ENCODE measurements at places on chromosomes 4 and X.

GRCh38 chrX:6382284-6382683 is 152.6 kb downstream of the VCX3A start:
- no peak for DNase-seq

DNA sequence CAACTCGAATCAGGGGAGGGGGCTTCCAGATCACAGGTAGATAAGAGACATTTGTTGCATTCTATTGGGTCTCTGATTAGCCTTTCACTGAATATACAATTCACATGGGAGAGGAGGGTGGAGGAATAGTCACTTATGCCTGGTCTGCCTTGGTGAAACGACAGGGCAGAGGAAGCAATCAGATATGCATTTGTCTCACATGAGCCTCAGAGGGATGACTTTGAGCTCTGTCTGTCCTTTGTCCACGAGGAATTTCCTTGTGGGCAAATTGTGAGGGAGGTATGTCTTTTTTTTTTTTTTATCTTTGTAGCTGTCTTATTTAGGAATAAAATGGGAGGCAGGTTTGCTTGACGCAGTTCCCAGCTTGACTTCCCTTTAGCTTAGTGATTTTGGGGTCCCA is 28.5 kb upstream of the TMSB4X start:
- DNase-seq: no peak

DNA sequence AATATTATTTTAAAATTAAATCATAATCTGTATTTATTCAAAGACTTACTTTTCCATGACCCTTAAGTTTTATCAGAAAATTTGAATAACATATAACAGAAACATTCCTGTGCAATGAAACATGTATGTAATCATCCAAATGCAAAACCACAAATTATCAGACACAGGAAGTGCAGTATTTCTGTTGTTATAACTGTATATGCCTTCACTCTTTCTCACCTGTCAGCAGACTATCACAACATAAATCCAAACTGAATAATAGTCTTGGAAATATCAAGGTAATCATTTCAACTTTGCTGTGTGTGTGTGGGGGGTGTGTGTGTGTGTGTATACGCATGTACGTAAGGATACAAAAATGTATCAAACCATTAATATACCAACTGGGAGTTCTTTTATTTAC is 285.9 kb downstream of the SLC7A11 start:
- no peak for DNase-seq

DNA sequence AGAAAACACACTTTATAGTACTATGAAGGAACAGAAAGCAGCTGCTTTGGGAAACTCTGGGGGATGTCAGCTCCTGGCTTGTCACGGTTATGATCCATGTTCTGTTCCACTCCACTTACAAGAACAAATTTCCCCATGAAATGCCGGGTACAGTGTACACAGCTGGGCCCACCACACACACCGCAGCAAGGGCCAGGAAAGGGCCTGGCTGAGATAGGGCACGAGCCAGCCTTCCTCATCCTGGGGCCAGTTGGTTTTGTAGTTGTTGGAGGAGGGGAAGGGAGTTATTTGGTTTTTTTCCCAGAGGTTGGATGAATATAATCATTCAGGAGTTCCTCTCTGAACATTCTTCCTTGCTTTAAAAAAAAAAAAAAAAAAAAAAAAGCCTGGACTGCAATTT is 56.8 kb downstream of the SEPSECS start:
- no peak for DNase-seq
